SK-MEL-5 (cell line): ENCODE measurements at places on chromosomes 3 and 15. TPM values are rescaled to one million over a fixed set of nuclear protein-coding genes. Genes with fewer than 3 reads are reported as not detected.

Gene SLC24A5
- total RNA-seq: 423 and 457 TPM in 2 replicates

GRCh38 chr15:34808016-34808415 lies 12.7 kb upstream of the ACTC1 start:
- no peak for DNase-seq

Gene STRIT1
- total RNA-seq: not detected in 2 replicates

DNA sequence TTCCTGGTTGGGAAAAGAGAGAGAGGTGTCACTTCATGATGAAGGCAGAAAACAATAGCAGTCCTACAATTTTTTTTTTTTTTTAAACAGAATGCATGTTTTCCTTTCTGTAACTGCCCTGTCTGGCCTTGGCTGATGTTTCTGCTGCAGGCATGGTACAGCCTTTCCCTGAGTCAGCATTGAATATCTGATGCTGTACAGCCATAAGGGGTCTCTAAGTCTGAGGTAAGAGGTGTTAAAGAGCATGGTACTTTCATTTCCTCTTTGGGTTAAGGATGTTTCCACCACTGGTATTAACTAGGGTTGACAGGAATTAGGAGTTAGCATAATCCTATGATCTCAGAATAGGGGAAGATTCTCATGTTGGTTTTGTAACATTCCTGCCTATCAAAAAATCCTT lies 147.4 kb downstream of the CHST2 start:
- DNase-seq: no peak

DNA sequence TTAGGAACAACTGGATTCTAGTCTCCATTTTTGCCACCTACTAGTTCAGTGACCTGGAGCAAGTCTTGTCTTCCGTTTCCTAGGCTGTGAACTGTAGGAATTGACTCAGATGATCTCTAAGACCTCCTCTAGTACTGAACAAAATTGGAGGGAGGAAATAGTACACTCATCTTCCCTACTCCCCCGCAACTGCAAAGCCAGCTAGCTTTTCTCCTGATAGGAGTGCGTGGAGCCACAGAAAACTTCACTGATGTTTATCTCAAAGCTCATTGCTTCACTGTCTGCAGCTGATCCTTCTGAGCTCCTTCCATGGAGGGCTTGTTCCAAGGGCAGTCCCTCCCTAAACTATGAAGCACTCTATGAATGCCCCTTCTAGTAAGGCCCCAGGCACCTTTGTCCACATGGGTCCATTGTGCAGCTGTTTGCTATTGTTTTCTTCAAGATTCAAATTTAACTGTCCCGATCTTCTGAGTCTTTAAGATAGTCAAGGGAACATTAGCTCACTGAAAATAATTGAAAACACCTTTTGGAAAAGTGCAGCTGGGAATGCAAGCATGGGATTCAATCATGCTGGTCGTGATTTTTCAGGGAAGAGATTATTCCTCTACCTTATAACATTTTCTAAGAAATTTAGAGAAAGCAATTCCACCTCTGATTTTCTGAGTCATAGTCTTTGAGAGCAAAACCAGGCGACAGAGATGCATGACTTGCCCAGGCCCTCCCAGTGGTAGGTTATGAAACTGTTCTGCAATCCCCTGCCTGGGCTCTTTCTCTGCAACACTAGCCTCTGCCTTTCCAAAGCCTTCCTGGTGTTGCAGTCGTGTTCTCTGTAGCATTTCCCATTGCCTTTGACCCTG lies 24.3 kb downstream of the FILIP1L start:
- DNase-seq: peak; percentile 30

DNA sequence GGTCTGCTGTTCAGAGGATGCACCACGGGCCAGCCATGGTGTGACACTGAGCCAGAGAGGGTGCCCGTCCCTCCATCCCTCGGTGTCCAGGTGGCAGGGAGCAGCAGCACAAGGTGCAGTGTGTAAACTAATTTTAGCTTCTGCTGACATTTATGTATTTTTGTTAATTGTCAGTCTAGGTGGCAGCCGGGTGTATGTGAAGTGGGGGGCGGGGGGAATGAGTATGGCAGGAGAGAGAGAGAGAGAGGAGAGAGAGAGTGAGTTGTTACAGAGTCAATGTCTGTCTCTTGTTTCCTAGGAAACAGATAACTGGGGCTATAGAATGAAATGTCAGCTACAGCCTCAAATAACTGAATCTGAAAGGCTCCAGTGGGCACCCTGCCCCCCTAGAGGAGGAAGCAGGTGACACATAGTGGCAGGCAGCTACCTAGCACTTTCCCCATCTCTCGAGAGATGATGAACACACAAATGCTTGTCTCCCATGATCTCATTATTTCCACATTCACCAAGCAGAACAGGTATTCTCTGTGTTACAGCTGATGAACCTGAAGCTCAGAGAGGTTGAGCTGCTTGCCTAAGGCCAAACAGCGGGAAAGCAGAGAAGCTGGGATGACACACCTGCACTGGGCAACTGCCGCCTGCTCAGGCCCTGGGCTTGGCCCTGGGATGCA lies 24.7 kb downstream of the RASGRF1 start:
- DNase-seq: no peak

Gene B3GNT5
- total RNA-seq: 0.11 and 0.21 TPM in 2 replicates
